Anterior cingulate cortex (tissue), 58 donors: ENCODE measurements at places on chromosomes 1 and 21.

DNA sequence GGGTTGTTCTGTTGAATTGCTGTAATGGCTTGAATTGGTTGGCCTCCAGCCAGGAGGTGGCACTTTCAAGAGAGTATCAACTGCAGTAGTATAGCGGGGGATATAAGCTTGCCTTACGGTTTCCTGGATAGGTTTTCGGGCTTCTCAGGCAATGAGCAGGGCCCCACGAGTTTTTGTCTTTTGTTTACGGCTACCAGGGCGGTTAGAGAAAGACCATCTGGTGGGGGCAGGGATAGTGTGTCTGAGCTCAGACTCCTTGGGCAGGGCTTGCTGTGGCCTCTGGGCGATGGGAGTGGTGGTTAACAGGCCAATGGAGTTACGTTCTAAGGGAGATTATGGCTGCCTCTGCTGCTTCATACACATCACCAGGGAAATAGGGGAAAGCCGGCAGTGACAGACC, 62.8 kb downstream of the DTL start:
- no peak for DNase-seq

- DNase-seq = no peak
Measured at GRCh38 chr1:67261680-67262079, 46.0 kb upstream of the IL12RB2 start.

GRCh38 chr1:221069178-221069903, 190.1 kb downstream of the HLX start:
- no peak for DNase-seq

- DNase-seq = no peak
Measured at GRCh38 chr21:38434913-38435533, 63.3 kb downstream of the ERG start.

DNA sequence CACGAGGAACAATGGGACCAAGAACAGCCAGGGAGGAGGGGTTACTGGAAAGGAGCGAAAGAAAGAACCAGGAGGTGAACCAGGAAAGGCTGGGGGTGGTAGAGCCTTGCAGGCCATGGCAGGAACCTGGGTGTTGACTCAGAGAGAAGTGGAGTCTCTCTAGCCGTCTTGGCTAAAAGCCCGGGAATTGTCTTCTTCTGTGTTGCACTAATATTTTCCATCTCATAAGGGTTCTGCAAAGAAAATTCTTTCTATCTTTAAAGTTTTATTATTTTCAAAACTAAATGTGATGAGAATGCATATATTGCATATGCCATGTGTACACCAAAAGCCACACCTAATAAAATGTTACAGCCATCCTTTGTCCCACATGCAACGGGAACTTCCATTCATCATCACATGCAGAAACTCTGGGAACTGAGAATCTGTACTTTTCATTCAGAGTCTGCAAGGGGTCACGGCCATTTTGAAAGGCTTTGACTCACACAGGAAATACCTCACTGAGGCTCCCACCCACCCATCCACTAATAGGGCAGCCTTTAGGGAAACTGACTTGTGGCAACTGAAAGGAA, 38.0 kb downstream of the ERG start:
- no peak for DNase-seq

DNA sequence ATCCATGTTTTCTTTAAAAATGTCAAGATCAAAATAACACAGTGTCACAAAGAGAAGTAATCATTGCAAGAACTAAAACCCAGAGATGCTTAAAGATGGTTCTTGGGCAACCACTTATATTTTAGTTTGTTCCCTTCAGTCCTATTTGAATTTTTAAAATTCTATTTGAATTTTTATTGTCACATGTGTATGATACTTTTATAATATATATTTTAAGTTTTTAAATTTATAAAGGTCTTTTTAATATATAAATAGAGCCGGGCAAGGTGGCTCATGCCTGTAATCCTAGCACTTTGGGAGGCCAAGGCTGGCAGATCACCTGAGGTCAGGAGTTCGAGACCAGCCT, 22.3 kb upstream of the DISC1 start:
- no peak for DNase-seq
